ENCODE measurements at places on chromosomes 1 and 21.

DNA sequence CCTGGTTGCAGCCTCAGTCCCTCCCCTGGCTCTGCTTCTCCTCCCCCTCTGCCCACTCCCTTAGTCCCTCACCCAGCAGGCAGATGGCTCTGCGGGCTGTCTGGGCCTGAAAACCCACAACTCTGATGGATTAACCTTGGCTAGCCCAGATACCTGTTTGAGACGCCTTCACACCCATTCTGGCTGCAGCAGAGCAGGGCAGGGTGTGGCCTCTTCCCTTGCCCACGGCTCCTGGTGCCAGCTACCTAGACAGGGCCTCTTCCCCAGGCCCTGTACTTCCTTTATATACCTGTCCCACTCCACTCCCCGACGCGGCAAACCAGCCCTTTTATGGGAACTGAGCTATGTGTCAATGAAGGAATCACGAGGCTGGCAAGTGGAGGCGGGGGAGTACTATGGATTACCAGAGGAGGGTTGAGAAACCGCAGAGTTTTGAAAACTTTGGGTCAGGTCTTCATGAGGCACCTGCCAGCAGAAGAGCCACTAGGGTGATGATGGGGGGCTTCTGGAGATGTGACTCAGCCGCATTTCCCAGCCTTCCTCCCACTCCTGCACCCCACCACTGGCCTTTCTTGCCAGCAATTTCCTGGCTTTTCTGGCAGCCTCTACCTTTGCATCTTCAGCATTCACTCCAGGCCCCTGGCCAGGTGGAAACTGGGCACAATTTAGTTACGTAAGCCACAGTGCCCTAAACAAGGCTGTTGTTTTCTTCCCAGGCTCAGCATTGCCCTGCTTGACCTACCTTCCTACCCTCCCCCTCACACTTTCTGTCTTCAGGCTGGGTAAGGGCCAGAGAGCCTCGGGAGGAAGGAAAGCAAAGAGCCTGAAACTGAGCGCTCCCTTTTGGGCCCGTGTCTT lies at the start of gene CHI3L1:
Gene CHI3L1 (minus strand): TSS at position 259 of the 858 bp plus-strand sequence. CDS start 81 bp downstream, at position 178.
- peak; percentile 24 for DNase-seq

GRCh38 chr1:16076031-16076864 lies 2.8 kb upstream of the FAM131C start:
- no peak for DNase-seq

- DNase-seq = no peak
These were observed 234.3 kb upstream of the ADAMTS5 start for GRCh38 chr21:27201197-27201596.

DNA sequence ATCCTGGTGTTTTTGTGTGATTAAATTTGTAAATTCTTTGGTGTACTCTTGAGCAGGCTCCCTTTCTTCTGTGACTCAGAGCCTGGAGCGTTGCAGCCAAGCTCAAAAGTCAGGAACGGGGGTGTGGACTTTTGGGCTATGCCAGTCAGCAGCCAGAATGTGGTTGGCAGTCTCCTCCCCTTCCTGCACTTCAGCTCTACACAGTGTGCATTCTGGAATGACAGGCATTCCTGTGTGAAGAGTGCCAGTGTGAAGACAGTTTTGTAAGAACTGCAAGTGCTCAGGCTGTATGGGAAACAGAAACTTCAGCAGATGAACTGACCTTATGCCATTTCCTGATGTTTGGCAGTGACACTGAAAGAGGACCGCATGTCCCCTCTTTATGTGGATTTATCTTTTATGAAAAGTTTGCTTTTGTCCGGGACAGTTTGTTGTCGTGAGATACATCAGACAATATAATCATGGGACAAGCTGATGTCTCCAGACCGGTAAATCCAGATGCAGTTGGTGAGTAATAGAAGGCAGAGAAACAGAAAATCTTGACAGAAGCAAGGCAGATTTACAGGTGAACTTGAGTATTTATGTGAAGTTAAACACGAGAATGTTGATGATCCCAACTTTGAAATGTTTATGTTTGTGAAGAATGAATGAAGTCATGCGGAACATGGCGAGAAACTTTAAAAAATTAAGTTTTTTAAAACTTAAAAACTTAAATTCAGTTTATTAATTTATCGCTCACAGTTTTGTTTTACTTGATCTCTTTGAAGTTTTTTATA lies 67.7 kb upstream of the RCC1 start:
- peak; percentile 94 for DNase-seq

GRCh38 chr1:168535536-168535935 lies 8.3 kb downstream of the XCL2 start:
- peak; percentile 54 for DNase-seq

GRCh38 chr21:37503848-37504467 lies 137.4 kb downstream of the DYRK1A start:
- DNase-seq = no peak

DNA sequence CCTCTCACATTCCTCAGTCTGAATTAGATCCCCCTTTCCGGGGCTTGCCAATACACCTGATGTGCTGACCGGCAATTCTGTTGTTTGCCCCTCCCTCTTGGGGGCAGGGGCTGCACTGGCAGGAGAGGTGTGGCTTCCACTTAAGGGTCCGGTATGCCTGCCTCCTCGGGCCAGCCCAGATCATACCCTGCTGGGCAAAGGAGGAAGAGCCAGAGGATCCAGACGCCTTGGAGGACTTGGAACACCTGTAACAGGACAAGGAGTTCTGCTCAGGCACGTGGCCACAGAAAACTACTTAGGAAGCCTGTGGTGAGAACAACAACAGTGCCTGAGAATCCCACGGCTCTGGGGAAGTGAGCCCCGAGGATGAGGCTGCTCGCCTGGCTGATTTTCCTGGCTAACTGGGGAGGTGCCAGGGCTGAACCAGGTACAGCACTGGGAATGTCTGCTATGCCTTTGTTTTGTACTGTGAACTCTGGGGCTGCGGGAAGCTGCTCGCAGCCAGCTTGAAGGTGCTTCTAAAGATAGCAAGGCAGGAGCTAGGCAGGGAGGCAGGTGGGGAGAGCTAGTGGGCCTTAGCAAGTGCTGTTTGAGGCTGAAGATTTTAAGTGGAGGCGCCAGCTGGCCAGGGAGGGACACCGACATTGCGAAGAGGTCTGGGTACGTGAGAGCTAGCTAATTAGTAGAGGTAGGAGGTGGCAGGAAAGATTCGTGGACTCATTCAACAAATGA lies at the start of gene SMPDL3B:
Gene SMPDL3B (plus strand): TSS at position 183 of the 732 bp plus-strand sequence. CDS start 184 bp downstream, at position 367.
- peak; percentile 60 for DNase-seq

- DNase-seq = no peak
These were observed 44.0 kb downstream of the HTR6 start for GRCh38 chr1:19708567-19709110.

GRCh38 chr1:235938709-235939479 lies 72.2 kb upstream of the LYST start:
- no peak for DNase-seq

DNA sequence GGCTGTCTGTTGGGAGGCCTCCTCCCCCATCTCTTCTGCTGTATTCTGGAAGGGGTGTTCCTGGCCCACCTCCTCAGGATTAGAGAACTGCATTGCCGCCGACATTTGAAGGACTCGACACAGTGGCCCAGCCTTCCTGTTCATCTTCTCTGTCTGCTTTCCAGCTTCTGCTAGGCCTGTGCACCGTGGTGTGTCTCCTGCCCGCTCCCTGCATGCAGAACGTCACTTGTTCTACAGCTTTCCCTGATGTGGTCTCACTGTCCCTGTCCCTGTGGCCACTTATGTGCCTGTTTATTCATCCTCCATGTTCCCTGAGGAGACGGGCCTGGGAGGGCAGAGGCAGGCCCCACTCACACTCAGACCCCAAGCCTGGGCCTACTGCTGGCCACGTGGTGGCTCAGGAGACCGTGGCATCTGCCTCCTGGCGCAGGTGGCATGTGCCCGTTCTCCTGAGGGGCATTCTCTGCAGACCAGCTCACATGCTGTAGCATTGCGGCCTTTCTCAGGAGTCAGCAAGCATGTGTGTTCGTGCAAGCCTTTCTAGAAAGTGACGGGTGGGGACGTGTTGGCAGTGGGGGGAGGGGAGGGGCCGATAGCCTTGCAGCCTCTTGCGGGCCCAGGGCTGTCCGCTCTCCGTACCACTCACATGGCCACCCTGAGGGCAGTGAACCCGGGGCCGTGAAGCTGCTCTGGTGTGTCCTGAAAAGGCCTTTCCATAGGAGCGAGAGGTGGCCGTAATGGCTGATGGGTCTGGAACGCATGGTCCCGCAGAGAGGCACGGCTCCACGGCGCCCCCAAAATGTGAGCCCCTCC lies 35.9 kb downstream of the POFUT2 start:
- DNase-seq = no peak

GRCh38 chr1:9449976-9450696 lies 89.1 kb upstream of the SLC25A33 start:
- no peak for DNase-seq

GRCh38 chr1:246295968-246296367 lies 211.1 kb downstream of the SMYD3 start:
- DNase-seq = peak; percentile 43

- peak; percentile 84 for DNase-seq
These were observed 116.0 kb downstream of the TTLL7 start for GRCh38 chr1:83882906-83883305.

- no peak for DNase-seq
These were observed 6.2 kb upstream of the ARHGEF19 start for GRCh38 chr1:16218674-16219071.

DNA sequence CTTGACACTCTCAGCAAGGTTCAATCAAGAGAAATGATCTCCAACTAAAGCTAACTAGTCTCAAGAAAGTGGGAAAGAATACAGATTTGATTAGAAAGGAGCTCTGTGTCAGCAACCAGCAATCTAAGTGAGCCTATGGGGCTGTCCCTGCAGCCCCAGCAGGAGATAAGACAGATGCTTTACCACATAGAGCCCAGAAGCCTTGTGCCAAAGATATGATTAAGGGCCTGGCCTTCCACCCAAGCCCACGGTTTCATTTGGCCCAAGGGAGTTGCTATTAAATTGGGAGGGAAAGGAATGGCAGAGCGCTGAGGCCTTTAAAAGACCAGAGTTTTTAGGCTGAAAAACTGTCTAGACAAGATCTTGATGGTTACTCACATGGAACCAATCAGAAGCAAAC lies 74.8 kb downstream of the HLCS start:
- DNase-seq = peak; percentile 82

DNA sequence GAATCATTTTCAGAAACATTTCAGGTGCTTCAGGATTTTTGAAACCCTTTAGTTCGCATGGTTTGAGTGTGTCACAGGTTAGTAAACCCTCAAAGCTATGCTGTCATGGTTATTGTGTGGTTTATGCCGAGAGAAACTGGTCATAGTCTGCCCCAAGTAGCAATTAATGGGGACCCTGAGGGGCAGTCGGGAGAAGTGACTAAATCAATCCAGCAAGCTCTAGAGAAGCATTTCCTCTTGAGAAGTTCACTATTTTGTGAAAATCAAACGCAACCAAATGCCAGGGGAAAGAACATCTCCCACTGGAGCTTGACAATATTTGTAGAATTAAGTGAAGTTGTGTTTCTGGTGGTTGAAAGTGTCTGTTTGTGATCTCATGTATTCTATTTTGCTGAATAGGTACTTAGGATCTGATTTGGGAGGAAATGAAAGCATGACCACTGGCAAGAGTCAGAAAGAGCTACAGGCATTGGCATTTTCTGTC lies 63.0 kb upstream of the BACH1 start:
- DNase-seq = no peak

- DNase-seq = no peak
These were observed 32.7 kb downstream of the PPP2R5A start for GRCh38 chr1:212317916-212318315.

DNA sequence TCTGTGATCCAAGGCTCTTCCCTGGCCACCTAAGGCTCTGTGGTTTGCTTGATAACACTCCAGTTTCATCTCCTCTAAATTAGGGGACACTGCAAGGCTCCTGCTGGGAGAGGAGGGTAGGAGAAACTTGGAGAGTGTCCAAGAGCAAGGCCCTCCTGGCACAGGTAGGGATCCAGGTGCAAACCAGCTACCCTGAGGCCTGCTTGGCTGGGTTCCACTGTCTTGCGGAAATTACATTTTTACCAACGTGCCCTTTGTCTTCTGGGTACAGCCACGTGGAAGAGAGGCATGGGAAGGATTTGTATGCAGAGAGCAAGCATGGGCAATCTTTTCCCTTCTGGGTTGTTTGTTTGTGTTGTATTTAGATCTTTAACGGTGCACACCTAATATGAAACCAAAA lies 132.5 kb downstream of the PRDM2 start:
- DNase-seq = no peak

- no peak for DNase-seq
These were observed 8.9 kb upstream of the GPR37L1 start for GRCh38 chr1:202113690-202114300.

GRCh38 chr21:13937236-13937635 lies 273.5 kb downstream of the LIPI start:
- DNase-seq = no peak
